Stimulated activated CD4-positive, alpha-beta T cell treated with anti-CD3 and anti-CD28 coated beads, Interleukin-15, amount 100 ng/mL, for 48 hours (primary cell): ENCODE measurements at places on chromosomes 7 and 10.

GRCh38 chr10:17231788-17232187 lies 3.7 kb downstream of the VIM start:
- DNase-seq, result no peak

DNA sequence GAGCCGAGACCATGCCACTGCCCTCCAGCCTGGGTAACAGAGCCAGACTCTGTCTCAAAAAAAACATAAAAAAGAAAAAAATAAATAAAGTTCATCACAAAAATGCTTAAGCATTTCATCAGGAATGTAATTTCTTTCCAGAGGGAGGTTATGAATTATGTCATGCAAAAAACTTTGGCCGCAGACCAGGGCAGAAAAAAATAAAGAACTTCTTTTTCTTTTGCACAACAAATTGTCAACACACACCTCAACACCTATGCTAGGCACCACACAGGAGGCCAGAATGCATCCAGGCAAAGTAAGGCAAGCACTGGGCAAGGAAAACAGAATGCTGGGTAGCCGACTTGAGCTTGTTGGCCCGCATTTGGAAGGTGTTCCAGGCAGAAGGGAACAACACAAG lies 3.9 kb downstream of the C10orf62 start:
- DNase-seq, result no peak

DNA sequence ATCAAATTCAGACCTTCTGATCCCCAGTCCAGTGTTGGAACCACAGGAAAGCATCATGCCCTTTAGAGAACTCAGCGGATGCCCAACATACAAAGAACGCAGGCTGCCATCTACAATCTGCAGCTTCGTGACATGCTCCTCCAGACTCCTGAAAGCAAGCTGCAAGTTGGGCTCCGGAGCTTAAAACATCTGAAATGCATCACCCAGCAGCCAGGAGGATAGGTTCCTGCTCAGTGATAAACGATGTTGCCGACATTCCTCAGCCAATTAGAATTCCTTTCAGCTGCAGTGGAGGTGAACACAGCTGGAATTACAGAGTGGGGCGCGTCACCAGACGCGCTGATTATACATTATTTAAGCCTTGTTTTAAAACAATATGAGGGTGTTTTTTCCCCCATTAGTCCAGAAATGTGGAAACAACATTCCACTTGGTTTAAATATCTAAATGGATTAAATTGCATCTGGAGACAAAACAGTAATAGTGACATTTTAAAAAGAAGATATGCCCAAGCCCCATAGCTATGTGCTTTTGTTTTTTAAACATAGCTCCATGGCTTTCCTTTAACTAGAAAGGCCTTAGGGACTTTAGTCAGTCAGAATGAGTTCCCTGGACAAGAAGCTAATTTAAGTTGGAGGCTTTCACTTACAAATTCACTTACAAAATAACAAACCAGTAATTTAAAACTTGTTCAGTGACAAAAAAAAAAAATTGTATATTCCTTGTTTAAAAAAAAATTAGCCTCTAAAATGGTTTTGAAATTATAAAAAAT lies 6.3 kb downstream of the SMURF1 start:
- DNase-seq, result no peak

DNA sequence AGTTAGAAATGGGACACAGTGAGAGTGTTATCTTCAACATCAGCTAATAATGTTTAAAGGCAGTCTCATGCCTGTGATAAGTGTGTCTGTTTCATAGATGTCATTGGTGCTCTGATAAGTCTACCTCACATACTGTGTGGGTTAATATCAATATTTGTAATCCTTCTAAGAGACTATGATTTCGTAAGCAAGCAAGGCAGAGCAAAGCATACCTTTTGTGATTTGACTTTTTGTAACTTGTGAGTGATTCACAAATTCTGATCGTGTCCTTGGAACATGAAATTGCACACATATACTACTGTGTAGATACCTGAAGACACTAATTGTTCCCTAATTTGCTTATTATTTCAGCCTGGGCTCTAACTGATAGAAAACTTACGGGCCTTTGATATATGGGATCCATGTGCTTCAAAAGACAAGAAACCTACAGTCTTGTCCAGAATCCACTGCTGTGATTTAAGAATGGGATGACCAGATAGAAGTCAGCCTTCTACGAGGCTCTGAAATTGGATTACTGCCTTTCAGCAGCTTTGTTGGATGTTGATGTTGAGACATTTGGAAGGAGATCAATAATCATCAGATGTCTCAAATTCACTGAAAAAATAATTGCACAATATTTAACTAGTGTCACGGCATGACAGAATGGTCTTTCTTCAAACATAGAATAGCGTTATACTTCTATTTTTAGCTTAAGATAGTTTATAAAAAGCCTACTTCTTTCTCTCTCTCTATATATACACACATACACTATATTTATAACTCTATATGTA lies 63.2 kb upstream of the KLF6 start:
- no peak for DNase-seq

- DNase-seq, result no peak
Measured at GRCh38 chr7:54591404-54592386, 49.5 kb downstream of the VSTM2A start.
